Activated CD4-positive, alpha-beta T cell treated with anti-CD3 and anti-CD28 coated beads, Interleukin-2, Interleukin-6, amounts not matched to agents 100 ng/mL and 50 ng/mL, durations not matched to agents 16 hours and 8 hours (primary cell): ENCODE measurements at places on chromosomes 16 and 17.

- DNase-seq, result no peak
Observed at GRCh38 chr17:49894761-49895160, 46.9 kb upstream of the TAC4 start.

GRCh38 chr16:50234771-50235556 is 31.4 kb upstream of the ADCY7 start:
- DNase-seq, result no peak

GRCh38 chr17:28528327-28529012 is 22.3 kb downstream of the FOXN1 start:
- DNase-seq, result no peak

- DNase-seq, result no peak
Observed at GRCh38 chr17:47276868-47277267, 23.2 kb downstream of the ITGB3 start.

DNA sequence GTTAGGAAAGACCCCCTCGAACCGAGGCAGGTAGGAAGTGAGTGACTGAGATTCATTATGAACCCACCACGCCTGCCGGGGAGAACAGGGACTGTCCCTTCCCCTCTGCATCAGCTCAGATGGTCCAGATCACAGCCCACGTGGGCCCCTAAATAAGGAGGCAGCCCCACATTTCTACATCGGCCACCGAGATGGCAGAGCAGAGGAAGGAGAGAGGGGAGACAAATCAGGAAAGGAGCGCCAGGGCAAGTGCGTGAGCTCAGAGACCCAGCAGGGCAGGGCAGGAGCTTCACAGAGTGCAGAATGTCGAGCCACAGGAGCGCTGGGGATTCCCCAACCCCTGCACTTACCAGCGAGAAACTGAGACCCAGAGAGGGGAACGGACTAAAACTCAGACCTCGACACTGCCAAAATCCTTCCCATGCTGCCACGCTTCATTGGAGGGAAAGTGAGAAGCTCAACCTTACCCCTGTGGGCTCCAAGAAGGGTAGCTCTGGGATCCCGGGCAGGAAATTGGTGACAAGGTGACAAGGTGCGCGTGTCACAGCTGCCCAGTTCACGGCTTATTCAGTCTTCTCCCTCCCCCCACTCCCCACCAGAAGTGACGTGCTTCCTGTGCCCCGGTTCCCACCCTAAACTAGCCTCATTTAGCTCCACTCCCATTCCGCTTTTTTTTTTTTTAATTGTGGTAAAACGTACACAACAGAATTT is at the start of gene ICAM2:
Gene ICAM2 (minus strand): TSS at position 578 of the 711 bp plus-strand sequence. CDS start 13,942 bp downstream, outside the sequence.
- peak; percentile 93 for DNase-seq

DNA sequence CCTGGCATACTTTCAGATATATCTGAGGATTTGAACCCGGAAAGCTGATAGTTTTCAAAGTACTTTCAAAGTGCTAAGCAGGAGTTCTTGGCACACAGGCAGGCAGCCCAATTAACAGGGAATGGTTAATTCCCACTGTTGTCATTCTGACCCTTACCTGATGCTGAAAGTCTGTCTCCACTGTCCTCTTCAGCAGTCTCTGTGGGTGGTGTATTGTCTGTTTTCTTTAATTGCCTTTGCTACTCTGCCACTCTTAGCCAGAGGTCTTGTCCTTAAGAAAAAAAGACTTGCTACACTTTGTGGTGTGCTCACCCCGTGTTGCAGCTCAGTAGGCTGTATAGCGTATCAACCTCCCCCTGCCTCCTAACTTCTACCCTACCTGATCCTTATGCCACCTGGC is 63.2 kb upstream of the SLC12A3 start:
- DNase-seq, result no peak

DNA sequence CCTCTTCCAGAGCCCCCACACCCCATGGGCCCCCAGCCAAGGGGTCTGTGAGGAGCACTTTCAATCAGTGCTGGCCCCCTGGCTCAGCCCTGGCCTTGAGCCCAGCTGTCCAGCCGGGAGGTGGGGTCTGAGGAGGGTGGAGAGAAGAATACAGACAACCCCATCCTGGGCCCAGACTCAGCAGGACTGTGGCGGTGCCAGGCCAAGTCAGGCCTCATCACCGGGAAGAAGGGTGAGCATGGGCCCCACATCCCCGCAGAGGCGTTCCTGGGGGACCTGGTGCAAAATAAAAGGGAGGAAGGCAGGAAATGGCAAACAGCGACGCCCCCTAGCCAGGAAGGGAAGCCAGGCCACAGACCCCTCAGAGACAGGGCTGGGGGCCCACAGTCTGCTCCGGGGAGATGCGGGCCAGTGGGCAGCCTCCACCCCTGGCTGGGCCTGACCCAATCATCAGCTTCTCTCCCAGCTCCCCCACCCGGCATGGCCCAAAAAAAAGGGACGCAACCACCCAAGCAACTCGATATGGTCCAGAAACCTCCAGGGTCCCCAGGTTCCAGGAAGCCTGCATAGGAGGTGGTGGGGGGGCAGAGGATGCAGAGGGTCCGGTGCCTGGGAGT is 20.6 kb downstream of the ZNF423 start:
- DNase-seq, result no peak

- DNase-seq, result peak; percentile 39
Observed at GRCh38 chr17:44887971-44888954, 11.0 kb downstream of the EFTUD2 start.

GRCh38 chr16:70465999-70466804 is 11.8 kb downstream of the FCSK start:
- no peak for DNase-seq

GRCh38 chr16:55494994-55495421 is 13.9 kb upstream of the LPCAT2 start:
- no peak for DNase-seq

- peak; percentile 56 for DNase-seq
Observed at GRCh38 chr16:86016201-86016965, 117.4 kb downstream of the IRF8 start.

DNA sequence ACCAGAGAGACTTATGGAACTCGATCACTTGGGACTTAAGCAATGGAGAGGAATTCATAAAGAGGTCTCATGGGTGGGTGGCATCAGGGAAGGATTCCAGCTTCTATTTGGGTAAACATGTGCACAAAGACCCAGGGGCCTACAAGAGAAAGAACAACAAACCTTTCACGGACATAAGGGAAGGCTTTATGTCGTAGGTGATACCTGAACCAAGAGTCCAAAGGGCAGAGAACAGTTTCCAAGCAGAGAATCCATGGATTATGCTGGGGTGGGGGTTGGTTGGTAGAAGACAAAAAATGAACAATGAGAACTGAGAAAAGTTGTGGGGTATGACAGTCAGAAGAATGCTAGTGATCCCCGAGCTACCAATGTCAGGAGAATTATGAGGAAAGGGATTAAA is 119.8 kb downstream of the CNTNAP4 start:
- no peak for DNase-seq

GRCh38 chr17:49908782-49909714 is 59.9 kb upstream of the DLX4 start:
- DNase-seq, result no peak

DNA sequence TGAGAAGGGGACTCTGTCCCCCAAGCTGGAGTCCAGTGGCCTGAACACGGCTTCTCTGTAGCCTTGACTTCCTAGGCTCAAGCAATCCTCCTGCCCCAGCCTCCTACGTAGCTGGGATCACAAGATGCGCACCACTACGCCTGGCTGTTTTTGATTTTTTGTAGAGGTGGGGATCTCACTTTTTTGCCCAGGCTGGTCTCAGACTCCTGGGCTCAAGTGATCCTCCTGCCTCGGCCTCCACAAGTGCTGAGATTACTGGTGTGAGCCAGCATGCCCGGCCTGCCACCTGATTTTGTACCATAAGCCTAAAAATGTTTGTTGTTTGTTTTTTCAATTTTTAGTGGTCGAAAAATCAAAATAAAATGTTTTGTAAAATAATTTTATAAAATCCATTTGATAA is 19.2 kb downstream of the PAFAH1B1 start:
- no peak for DNase-seq

DNA sequence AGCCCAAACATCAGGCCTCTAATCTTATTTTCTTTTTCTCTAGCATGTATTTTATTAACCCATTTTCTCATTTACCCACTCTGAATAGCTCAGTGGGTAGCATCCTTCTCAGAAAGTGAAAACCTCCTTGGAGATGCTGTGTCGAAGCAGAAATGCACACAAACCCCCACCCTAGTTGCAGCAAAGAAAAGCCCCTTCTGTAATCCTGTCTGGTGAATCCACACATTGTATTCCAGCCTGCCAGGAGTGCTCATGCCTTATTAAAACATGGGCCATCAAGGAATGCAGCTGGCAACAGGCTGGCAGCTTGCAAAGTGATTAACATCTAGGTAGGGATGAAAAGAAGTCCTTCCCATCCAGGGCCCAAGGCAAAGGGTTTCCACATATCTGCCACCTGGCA is 39.7 kb upstream of the AXIN2 start:
- DNase-seq, result no peak

GRCh38 chr16:29738514-29738913 is 7.3 kb downstream of the C16orf54 start:
- DNase-seq, result peak; percentile 71

- DNase-seq, result no peak
Observed at GRCh38 chr16:49019831-49020230, 261.8 kb downstream of the CBLN1 start.

- DNase-seq, result no peak
Observed at GRCh38 chr17:42846594-42847280, 2.4 kb downstream of the AOC2 start.

GRCh38 chr16:69928856-69929400 is 22.2 kb upstream of the CLEC18A start:
- DNase-seq, result no peak
